Colonic mucosa (tissue), 4 donors: ENCODE measurements at places on chromosomes 5 and 9.

DNA sequence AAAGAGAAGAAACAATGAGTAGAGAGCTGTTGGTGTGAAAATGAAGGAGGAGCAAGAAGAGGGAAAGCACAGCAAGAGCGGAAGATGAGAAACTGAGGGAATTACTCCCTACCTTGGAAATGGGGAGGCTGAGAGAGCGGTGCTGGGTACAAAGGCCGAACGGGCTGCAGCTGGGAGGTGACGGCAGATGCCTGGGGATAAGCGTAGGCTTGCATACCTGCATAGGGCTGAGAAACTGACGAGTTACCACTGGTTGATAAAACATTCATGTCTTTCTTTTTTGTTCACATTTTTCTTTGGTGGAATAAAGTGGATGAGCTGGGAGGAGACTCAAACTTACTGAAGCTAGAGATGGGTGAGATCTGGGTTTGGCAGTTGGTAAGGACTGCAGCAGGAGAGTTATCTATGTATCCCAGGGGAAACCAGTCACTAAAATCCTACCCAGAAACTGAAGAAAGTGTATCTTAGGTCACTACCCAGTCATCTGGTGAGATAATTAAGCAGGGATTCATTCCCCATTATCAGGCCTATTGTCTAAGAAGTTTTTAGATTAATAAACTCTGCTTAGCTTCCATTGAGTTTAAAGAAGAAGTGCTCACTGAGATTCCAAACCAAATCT lies 34.8 kb downstream of the FKBP15 start:
- no peak for DNase-seq

- no peak for DNase-seq
Measured at GRCh38 chr9:115393976-115394775, 276.2 kb upstream of the TNC start.

- DNase-seq, result no peak
Measured at GRCh38 chr5:44900273-44900954, 91.7 kb downstream of the MRPS30 start.

GRCh38 chr5:111551569-111552275 lies 39.4 kb upstream of the STARD4 start:
- no peak for DNase-seq

DNA sequence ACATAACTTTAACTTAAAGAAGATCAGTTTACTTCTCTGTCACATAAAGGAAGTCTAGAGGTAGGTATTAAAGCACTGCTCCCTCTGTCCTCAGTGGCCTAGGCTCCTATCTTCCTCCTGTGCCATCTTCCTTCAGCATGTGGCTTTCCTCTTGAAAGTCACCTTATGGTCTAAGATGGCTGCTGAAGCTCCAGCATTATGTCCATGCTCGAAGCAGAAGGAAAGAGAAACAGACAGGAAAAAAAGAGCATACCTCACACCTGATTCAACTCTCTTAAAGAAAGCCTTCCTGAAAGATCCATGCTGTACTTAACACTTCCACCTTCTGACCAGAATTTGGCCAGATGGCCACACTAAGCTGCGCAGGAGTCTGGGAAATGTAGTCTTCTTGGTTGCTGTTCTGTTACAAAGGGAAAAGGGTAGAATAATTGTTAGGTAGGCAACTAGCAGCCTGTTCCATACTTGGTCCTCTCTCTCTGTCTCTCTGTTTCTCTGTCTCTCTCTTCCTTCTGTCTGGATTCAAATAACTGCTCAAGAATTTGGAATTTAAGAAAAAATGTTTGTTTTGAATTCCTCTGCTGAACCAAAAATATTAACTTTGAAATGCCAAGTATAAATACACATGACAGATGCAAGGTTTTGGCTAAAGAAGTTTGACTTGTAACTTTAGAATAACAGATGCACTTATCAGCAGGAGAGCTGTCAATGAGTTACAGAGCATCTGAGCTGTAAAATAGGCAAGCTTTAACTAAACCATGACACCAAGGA lies 16.0 kb downstream of the TMEM174 start:
- no peak for DNase-seq

DNA sequence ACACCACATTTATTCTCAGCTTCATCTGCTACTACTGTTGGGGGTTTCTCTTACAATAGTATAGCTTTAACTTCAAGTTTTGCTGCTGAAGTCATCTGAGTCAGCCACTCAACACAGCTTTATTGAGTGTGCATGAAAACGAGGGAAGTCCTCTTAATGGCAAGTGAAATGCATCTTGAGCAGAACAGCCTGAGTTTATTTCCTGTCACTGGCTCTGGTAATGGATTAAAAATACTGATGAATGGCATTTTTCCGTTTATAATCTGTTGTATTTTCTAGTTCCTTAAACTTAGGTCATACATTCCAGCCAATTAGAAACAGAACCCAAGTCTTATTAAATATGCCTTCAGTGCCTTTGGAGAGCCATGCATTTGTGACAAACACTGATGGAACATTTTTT lies 238.6 kb downstream of the SLF1 start:
- no peak for DNase-seq

DNA sequence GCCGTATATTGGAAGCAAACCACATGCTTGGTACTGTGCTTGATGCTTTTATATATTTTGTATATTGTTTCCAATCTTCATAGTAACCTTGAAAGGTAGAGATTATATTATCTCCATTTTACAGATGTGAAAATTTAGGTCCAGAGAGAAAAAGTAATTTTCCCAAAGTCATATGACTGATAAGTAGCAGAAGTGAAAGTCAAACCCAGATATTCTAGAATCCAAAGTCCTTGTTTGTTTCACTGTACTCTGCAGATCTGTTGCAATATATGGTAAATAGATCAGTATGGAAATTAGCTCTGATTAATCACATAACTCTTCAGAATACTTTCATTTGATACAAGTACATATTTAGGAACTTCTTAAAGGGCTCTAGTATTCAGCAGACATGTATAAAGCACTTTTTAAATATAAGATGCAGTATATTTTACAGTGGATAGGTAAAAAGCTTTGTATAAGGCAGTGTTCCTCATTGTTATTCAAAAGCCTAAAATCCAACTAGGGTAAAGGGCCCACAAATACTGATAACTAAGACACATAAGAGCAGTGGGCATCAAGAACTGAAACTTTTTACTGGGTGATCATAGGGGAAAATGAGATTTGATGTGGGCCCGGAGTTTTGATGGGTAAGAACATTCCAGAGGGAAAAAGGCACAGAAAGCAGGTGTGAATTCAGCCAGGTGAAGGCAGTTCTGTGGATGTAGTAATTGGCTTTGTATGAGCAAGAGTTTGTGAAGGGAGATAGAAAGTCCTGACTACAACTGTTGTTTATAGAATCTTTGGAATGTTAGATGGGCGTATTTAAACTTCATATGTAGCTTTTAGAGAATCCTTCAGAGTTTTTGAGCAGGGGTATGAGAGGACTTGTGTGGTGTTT lies 25.0 kb downstream of the NDFIP1 start:
- no peak for DNase-seq

- DNase-seq, result no peak
Measured at GRCh38 chr9:21833090-21833801, 30.8 kb downstream of the MTAP start.

GRCh38 chr5:78690253-78690972 lies 41.8 kb upstream of the LHFPL2 start:
- DNase-seq, result no peak

DNA sequence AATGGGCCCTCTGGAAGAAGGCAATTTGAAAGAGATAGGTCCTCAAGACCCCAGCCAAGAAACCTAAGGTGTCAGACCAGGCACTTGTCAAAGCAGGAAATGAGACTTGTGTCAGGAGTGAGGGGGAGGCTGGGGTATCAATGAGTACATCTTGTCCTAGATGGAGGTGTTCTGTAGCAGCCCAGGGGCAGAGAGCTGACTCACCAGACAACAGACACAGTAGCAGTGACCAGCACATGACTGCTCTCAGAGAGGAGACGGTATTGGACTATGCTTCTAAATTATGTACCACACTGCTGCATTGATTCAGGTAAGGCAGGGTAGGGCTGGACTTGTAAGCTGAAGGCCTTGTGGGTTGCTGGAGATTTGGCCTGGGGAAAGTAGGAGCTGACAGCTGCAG lies 551.2 kb upstream of the KLF4 start:
- DNase-seq, result no peak

GRCh38 chr9:111631214-111631971 lies at the start of gene DNAJC25:
TSS of gene DNAJC25 (plus strand) at chr9:111631334. CDS start at chr9:111631408, 74 bp downstream.
- DNase-seq, result peak; percentile 97

GRCh38 chr5:402615-403359 lies 40.2 kb upstream of the EXOC3 start:
- DNase-seq, result no peak

GRCh38 chr5:151682751-151683331 lies 3.9 kb downstream of the SPARC start:
- DNase-seq, result no peak

- DNase-seq, result no peak
Measured at GRCh38 chr9:94014066-94014654, 59.0 kb upstream of the BARX1 start.

DNA sequence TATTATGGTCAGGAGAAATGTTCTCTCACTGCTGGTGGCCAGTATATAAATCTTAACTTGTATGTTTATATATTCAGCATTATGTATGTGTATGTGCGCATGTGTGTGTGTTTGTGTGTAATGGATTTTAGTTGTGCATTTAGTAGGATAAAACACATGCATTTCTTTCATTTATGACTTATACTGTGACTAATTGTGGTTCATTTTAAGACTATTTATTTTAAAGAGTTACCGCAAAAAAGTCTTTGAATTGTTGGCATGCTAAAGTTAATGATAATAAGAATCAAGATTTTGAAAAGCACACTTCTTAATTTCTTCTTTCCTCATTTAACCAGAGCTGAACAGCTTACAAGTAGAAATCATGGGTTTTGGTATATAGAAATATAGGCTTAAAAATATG lies 60.9 kb downstream of the RAI14 start:
- DNase-seq, result no peak

- no peak for DNase-seq
Measured at GRCh38 chr9:16106021-16106571, 553.3 kb downstream of the CCDC171 start.
